ENCODE measurements at places on chromosomes 2 and 18. TPM values are rescaled to one million over a fixed set of nuclear protein-coding genes. Genes with fewer than 3 reads are reported as not detected.
A peak's percentile ranks its signal among the peaks of the same experiment; 100 is the strongest.

DNA sequence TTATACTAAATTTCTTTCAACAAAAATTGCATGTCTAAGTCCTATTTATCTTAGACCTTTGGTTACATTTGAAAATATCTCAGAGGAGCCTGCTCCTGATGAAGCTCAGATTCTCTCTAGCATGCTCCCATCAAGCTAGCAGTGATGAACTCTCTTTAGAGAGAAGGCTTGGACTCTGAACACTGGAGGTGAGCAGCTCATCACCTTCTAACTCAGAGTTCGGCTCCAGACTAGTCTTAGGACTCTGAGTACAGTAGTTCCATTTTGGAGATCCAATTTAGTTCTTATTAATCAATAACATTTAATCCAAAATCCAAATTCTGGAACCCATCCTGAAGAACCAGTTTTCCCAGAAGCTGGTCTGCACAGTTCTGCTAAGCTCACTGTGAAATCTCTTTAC lies 107.8 kb downstream of the CACNB4 start:
- no peak overlapping the region for H3K4me3 ChIP-seq
- no peak for DNase-seq
- no peaks in the 10 kb centered on the region for H3K4me1 ChIP-seq
- no peaks in the 10 kb centered on the region for H3K27me3 ChIP-seq
- no peaks in the 10 kb centered on the region for H3K36me3 ChIP-seq

Gene PCARE
- polyA plus RNA-seq: not detected

- peaks cover 15% of the 10 kb centered on the region for H3K4me1 ChIP-seq
- H3K36me3 ChIP-seq: no peaks in the 10 kb centered on the region
- peak overlapping the region; percentile 87 for H3K4me3 ChIP-seq
These were observed 709 bp downstream of the RAB27B start for GRCh38 chr18:54828986-54829385.

DNA sequence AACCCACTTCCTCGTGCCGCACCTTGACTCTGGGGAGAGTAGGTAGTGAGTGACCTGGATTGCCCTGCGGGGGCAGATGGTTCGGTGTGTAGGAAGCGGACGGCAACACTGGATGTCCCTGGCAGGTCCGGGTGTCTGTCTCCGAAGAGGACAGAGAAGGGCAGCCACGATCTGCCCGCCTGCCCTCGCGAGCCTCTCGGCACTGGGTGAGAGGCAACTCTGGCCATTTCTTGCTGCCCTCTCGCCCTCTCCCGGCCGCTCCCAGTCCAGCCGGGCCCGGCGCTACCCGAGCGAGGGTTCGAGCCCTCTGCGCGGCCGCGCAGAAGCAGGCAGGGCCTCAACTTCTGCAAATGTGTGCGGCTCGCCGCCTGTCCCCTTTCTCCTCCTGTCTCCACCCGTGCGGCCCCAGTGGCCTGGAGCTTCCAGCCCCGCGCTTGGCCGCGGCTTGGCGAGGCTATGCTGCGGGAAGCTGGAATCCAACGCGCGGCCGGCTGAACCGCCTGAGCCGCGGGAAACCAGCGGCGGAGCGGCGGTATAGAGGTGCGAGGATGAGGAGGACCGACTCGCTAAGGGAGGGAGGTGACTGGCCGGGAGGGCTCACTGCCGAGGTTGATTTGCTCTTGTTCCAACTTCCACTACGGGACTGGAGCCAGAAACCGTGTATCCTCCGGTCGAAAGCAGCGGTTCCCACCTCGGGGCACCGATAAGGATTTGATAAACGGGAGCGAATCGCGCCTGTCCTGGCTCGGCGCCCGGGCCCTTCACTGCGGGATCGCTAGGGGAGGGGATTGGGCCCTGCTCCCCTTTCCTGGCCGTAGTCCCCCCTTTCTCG lies 1.5 kb downstream of the EPAS1 start:
- H3K27ac ChIP-seq: no peak overlapping the region
- H3K4me3 ChIP-seq: peak overlapping the region; percentile 72
- peaks cover 21% of the 10 kb centered on the region for H3K27me3 ChIP-seq
- no peak for DNase-seq
- peaks cover 36% of the 10 kb centered on the region for H3K4me1 ChIP-seq

GRCh38 chr2:26302846-26303245 lies 43.1 kb upstream of the SELENOI start:
- H3K27ac ChIP-seq: no peak overlapping the region
- H3K36me3 ChIP-seq: no peaks in the 10 kb centered on the region
- DNase-seq: no peak
- H3K27me3 ChIP-seq: no peaks in the 10 kb centered on the region

- no peak overlapping the region for H3K27ac ChIP-seq
- DNase-seq: no peak
- no peaks in the 10 kb centered on the region for H3K27me3 ChIP-seq
These were observed 18.4 kb upstream of the TPO start for GRCh38 chr2:1394709-1395408.

DNA sequence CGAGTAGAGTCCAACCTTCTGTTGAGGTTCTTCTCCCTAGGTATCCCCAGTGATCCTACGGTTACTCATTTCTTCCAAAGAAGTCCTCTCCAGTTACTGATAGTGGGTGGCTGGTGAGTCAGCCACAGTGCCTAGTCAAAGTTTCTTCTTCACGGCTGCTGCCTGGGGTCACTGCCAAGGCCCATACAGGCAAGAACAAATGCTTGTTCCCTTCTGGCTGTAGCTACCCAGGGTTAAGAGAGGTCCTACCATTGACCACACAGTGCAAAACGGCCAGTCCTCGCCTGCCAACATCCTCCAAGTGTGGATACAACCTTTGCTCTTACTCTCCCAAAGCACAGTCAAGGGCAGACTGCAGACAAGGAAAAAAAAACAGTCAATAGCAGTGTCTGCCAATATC lies 2.9 kb upstream of the PTPN4 start:
- DNase-seq: no peak
- peaks cover 24% of the 10 kb centered on the region for H3K4me1 ChIP-seq
- H3K27me3 ChIP-seq: no peaks in the 10 kb centered on the region
- H3K4me3 ChIP-seq: no peak overlapping the region
- H3K27ac ChIP-seq: no peak overlapping the region

Gene PFN4
- polyA plus RNA-seq: not detected

Gene COBLL1
- not detected for polyA plus RNA-seq

- H3K4me1 ChIP-seq: peaks cover 16% of the 10 kb centered on the region
- H3K4me3 ChIP-seq: no peak overlapping the region
- no peak for DNase-seq
- no peak overlapping the region for H3K27ac ChIP-seq
These were observed 33.6 kb downstream of the PLEKHA3 start for GRCh38 chr2:178513876-178514275.

DNA sequence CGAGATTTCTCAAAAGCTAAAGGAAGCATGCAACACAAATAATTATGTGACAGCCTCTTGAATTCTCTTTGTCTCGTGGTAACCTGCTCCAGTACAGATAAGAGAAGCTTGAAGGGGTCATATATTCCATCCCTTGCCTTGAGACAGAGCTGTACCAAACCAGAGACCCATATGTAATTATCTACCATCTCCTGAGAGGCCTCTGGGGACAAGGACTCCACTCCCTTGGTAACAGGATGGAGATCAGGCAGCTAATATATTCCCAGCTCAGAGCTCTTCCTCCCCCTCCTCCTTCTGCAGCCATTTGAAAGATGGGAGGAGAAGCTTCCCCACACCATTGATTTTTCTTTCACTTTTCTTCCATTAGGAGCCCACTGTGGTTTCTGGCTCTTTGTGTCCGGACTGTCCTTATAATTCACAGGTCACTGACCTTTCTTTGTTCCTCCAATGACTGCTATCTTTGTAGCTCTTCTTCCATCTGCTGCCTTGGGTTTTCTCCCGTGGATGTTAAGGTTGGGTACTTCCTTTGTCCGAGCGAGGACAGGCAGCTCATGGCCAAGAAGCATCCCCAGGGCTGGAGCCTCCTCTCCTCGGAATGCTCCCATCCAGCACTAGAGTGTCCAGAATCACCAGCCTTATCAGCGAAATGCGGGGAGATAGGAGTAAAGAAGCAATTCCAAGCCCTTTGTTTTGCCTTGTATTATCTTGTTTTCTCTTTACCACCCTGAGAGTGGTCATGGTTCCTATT lies 72.6 kb upstream of the STPG4 start:
- DNase-seq: no peak
- H3K27me3 ChIP-seq: no peaks in the 10 kb centered on the region
- no peaks in the 10 kb centered on the region for H3K36me3 ChIP-seq
- H3K4me1 ChIP-seq: no peaks in the 10 kb centered on the region

Gene MAPK4
- polyA plus RNA-seq: not detected

DNA sequence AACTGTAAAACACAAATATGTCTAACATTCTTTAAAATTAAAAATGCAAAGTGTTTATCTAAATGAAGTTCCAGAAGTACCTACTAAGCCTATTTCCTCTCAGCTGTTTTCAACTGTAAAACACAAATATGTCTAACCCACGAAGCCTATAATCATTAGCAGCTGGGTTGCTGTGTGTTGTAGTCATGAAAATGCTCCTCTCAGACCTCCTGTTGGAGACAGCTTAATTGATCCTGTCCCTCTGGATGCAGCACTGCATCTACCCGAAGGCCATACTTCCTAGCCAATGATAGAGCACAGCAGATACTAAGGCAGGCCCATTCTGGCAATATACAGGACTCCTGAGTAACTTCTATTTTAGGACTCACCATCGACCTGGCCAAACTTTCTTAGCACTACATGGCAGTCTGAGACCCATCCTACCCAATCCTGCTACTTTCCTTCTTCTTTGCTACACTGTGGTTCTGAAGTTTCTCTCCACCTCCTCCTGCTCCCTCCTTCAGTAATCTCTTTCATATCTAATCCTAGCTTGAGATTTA lies 92.5 kb upstream of the RBBP8 start:
- no peaks in the 10 kb centered on the region for H3K36me3 ChIP-seq
- no peak overlapping the region for H3K27ac ChIP-seq
- H3K4me3 ChIP-seq: no peak overlapping the region
- peaks cover 12% of the 10 kb centered on the region for H3K4me1 ChIP-seq
- no peak for DNase-seq

DNA sequence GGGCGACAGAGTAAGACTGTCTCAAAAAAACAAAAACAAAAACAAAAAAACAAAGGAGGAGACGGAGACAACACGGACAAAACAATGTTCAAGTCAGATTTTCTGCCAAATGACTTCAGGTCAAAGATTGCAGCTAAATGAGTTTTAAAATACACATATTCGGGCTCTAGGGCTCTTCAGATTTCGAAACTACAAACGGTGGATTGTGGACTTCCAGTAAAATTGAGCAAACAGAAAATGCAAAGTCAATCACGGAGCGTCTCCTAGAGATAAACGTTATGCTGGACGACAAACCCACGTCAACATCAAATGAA lies 558 bp downstream of the MRPS5 start:
- H3K27ac ChIP-seq: peak overlapping the region; percentile 79
- H3K27me3 ChIP-seq: no peaks in the 10 kb centered on the region
- H3K4me1 ChIP-seq: peaks cover 36% of the 10 kb centered on the region
- no peak for DNase-seq

DNA sequence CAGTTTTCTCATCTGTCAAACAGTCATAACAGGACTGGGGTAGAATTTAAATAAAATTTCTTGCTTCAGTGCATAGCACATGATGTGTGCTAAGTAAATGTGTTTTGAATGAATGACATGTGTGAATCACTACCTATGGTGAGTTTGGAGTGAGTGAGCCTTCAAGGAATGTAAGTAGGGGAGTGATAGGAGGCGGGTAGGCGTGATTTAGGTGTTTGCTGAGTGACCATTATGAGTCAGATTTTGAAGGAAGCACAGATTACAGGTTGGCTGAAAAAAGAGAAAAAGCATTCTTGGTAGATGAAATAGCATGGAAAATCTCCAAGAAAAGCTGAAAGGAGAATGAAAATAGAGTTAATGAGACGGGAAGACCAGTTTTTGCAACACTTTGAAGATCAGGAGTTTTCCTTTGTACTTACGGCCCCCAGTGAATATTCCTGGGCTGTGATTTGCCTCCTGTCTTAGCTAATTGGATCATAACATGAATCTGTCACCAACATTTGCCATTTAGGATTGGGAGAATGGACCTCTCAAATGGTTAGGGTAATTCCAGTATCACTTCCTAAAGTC lies 136.9 kb upstream of the GATA6 start:
- H3K27me3 ChIP-seq: no peaks in the 10 kb centered on the region
- no peak overlapping the region for H3K27ac ChIP-seq
- no peak overlapping the region for H3K4me3 ChIP-seq
- no peaks in the 10 kb centered on the region for H3K4me1 ChIP-seq

- peaks cover 30% of the 10 kb centered on the region for H3K4me1 ChIP-seq
- H3K4me3 ChIP-seq: peak within 1 kb of the TSS; percentile 98
- peak within 1 kb of the TSS; percentile 76 for H3K27ac ChIP-seq
- DNase-seq: peak; percentile 81
- H3K27me3 ChIP-seq: no peaks in the 10 kb centered on the region
- no peaks in the 10 kb centered on the region for H3K36me3 ChIP-seq
These were observed at the start of gene BMPR2 for GRCh38 chr2:202375609-202376408. Gene BMPR2 (plus strand): TSS chr2:202376327. CDS start chr2:202377475, 1,148 bp downstream.

Gene TUBA3D
- not detected for polyA plus RNA-seq

GRCh38 chr2:122519366-122519765 lies 763.9 kb downstream of the TSN start:
- no peaks in the 10 kb centered on the region for H3K36me3 ChIP-seq
- H3K4me3 ChIP-seq: no peak overlapping the region
- no peaks in the 10 kb centered on the region for H3K27me3 ChIP-seq
- no peaks in the 10 kb centered on the region for H3K4me1 ChIP-seq
- H3K27ac ChIP-seq: no peak overlapping the region

Gene ABCG8
- polyA plus RNA-seq: not detected

- peaks cover 11% of the 10 kb centered on the region for H3K36me3 ChIP-seq
- DNase-seq: no peak
- no peaks in the 10 kb centered on the region for H3K27me3 ChIP-seq
- H3K4me3 ChIP-seq: peak overlapping the region; percentile 66
These were observed 575 bp downstream of the TMEM150A start for GRCh38 chr2:85601771-85602475.

DNA sequence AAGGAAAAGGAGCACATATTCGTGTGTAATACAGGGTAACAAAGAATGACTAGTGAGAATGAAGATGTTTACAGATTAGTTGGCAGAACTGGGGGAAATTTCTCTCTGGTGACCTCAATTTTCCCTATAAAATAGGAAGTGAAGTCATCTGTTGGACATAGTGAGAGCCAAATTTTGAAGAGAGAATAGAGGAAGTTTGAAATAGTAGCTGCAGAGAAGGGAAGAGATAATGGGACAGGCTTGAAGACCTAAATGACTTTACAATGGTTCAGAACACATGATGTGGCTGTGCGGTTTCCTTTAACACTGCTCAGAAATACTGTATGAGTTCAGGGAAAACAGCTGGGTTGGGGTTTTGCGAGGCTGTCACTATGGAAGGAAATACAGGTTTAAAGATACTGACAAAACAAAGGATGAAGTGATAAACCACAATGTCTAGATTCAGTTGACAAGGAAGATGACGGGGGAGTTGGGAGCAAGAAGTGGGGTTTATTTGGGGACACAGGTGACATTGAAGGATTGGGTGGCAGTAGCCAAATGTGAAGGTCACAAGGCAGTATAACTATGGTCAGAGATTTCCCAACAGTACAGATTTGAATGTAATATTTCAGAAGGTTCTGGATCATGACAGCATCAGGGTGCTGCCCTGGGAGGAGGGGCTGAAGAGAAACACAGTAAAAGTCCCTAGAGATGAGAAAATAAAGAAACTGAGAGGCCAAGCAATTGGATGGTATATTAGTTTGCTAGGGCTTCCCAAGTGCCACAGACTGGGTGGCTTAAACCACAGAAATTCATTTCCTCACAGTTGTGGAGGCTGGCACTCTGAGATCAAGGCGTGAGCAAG lies 82.6 kb upstream of the TANK start:
- no peaks in the 10 kb centered on the region for H3K27me3 ChIP-seq
- DNase-seq: peak; percentile 86
- H3K27ac ChIP-seq: peak overlapping the region; percentile 6
- H3K4me3 ChIP-seq: peak overlapping the region; percentile 16
- peaks cover 31% of the 10 kb centered on the region for H3K4me1 ChIP-seq
- H3K36me3 ChIP-seq: no peaks in the 10 kb centered on the region

- H3K4me1 ChIP-seq: no peaks in the 10 kb centered on the region
- no peaks in the 10 kb centered on the region for H3K27me3 ChIP-seq
- no peak overlapping the region for H3K4me3 ChIP-seq
- peaks cover 23% of the 10 kb centered on the region for H3K36me3 ChIP-seq
These were observed 57.1 kb downstream of the UGP2 start for GRCh38 chr2:63898839-63899238.

All from CD4-positive, alpha-beta memory T cell (primary cell).